ENCODE measurements at places on chromosomes 7 and 10. TPM values are rescaled to one million over a fixed set of nuclear protein-coding genes. Genes with fewer than 3 reads are reported as not detected.

The STEAP2 gene
- 11.3 TPM for polyA plus RNA-seq

The UCMA gene
- polyA plus RNA-seq, result not detected

The TMEM184A gene
- polyA plus RNA-seq, result 8.3 TPM

The GDF10 gene
- polyA plus RNA-seq, result 2.9 TPM

The KIAA1549 gene
- polyA plus RNA-seq, result 13.9 TPM

The PILRA gene
- polyA plus RNA-seq, result 5.2 TPM

DNA sequence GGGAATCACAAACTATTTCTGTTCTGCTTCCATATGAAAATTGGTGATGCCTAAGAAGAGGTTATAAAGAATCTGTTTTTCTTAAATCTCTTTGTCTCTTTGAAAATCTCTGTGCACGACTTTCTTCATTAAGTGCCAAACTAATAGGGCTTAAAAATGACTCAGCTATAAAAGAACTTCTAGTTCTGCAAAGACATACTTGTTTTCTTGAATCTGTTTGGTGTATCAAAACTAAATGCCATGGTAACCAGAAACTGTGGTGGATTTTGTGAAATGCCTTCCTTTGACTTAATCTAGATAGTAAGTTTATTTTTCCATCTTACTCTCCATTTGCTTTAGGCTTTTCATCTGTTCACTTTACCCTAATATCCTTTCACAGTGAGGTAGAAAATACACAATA, 417.8 kb downstream of the PARD3 start:
- no peak for DNase-seq

GRCh38 chr10:70656489-70656888, 15.8 kb upstream of the ADAMTS14 start:
- no peak for DNase-seq

- DNase-seq, result no peak
These were observed 25.0 kb downstream of the CACUL1 start for GRCh38 chr10:118729641-118730258.

GRCh38 chr10:97089209-97089870, 96.4 kb downstream of the SLIT1 start:
- DNase-seq, result peak; percentile 34

GRCh38 chr10:60944910-60945297, 919 bp upstream of the RHOBTB1 start:
- DNase-seq, result no peak

GRCh38 chr10:48556065-48556464, 48.8 kb downstream of the ARHGAP22 start:
- DNase-seq, result no peak

- peak; percentile 40 for DNase-seq
These were observed 75.9 kb downstream of the CREB5 start for GRCh38 chr7:28488061-28488791.

GRCh38 chr10:71975871-71976725, 11.9 kb downstream of the CHST3 start:
- no peak for DNase-seq

DNA sequence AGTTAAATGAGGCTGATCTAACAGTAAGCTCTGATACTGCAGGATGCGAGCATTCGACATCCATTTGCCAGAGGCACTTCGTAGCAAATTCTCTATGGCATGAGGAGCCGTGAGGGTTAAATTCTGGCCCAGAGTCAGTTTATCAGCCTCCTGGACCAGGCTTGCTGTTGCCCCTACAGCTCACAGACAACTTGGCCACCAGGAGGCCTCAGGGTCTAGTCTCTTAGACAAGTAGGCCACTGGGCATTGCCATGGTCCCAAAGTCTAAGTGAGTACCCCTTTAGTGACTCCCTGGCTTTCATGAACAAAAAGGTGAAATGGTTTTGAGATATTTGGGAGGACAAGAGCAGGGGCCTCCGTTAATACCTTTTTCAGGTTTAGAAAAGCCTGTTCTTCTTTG, 178.0 kb upstream of the MBL2 start:
- DNase-seq, result no peak

DNA sequence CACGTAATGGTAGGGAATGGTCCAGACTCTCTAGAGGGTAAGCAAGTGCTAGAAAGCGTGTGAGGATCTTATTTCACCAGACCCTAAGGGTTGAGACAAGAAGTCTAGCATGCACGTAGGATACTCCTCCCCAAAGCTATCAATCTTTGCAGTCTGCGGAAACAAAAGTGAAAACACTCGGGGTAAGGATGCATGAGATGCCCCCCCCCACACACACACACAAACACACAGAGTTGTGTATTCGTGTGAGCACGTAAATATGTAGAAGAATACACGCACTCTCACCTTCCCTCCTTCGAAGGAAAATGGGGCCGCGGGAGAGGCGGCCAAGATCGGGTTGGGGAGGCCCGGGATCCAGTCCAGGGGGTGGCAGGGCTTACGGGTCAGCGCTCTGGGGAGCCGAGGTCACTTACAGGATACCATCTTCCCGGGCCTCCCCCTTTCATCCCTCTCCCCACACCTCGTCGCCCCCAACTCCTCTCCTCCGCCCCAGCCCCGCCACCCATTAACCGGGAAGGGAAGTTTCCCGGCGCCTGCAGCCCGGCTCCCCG, 455 bp downstream of the CUL2 start:
- peak; percentile 13 for DNase-seq

GRCh38 chr10:109866168-109866994, 56.9 kb downstream of the XPNPEP1 start:
- DNase-seq, result no peak

DNA sequence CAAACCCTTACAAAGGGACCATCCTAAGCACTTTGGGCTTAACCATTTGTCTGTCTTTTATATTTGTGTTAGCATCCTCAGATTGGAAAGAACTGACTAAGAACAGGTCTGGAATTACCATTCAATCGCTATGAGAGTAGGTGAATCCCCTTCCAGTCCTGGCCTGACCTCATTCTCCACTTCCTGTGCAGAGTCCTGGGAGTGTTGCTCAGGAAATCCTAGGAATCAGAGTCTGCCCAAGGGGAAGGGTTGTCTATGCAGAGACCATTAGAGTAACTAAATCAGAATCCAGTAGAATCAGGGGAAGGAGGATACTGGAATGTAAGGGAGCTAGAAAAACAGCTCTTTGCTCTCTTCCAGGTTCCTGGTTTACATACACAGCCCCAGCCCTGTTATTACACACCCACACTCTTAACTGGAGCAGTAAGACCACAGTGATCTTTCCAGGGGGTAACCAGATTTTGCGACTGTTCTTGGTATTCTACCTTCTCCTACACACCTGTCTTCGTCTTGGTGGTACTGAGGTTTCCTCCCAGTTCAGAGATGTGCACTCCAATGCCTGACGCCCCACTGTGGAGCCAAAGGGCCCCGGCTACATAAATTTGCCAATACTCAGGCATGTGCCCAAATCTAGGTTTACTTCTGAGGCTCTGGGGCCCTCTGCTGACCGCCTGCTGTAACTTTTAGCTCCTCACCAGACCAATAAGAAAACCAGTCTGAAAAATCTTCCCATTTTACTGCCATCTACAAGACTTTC, 103.7 kb downstream of the RNF216 start:
- no peak for DNase-seq

- no peak for DNase-seq
These were observed 127.1 kb upstream of the SVIL start for GRCh38 chr10:29761916-29762315.
